IPS-NIHi11 (cell line): ENCODE measurements at places on chromosomes 1 and 21.

DNA sequence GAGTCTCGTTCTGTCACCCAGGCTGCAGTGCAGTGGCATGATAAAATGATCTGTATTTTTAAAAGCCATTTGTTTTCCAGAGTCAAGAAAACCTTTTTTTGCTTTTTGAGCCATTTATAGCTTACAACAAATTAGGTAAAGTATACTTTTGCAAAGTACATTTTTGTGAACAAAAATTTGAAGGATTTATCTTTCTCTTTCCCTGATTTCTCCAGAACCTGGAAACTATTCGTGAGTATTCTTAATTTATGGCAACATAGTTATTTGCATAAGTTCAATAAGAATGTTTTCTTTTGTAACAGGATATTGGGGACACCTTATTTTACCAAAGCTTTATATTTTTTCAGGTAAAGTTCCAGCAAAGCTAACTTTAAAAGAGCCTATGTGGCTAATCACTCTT is 37.4 kb upstream of the SLC35F3 start:
- DNase-seq: no peak

DNA sequence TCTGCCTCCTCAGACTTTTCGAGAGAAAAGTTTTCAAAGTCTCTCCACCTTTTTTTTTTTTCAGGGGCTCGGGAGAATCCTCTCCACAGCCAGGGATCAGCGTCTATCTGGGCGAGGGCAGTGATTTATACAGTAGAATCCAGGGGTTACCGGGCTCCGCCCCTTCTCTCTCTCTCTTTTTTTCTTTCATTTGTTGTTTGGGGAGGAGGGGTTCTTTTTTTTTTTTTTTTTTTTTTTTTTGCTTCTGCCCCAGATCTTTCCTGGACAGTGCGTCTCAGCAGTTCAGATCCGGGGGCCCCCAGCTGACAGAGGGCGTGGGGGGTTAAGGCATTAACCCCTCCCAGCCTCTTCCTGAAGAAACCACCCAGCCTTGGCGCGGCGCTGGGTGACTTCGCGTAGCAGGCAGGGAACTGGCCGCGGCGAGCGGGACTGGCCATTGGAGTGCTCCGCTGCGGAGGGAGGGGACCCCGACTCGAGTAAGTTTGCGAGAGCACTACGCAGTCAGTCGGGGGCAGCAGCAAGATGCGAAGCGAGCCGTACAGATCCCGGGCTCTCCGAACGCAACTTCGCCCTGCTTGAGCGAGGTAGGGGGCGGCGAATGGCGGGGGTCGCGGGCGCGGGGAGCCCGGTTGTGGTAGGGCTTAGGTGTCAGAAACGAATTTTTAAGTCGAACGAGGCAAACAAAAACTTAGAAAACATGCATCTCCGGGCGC is at the start of gene S1PR1:
Gene S1PR1, plus strand, starts transcription at position 504 of the 713 bp plus-strand sequence. CDS start 1,966 bp downstream, outside the sequence.
- DNase-seq: peak; percentile 69

- DNase-seq: no peak
These were observed 50.5 kb downstream of the CNN3 start for GRCh38 chr1:94876362-94876761.

GRCh38 chr1:3215198-3216014 is 146.4 kb downstream of the PRDM16 start:
- DNase-seq: no peak

DNA sequence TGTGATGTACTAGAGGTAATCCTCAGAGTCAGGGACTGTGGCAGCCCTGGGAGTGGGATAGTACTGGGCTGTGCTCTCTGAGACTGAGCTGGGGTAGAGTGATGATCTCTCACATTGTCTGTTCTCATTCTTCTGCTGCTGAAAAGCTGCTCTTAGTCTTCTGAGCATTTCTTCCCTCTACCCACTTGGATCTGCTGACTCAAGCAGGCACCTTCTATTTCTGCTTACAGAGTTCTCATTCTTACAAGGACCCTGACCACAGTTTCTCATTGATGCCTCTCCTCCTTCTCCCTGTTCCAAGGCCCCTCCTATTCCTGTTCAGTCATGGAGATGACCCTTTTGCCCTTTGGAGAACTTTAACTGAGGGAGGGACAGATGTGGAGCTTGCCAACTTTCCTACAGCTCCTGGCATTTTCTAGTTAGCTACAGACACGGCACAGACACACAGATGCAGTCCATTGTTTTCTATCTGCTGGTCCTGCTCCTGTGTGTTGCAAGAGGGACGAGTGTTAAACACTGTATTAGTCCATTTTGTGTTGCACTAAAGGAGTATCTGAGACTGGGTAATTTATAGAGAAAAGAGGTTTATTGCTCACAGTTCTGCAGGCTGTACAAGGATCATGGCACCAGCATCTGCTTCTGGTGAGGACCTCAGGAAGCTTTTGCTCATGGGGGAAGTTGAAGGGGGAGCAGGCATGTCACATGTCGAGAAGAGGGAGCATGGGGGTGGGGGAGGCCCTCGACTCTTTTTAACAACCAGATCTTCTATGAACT is 12.3 kb downstream of the MAPKAPK2 start:
- DNase-seq: no peak

GRCh38 chr21:42311816-42312625 is 3.2 kb downstream of the TFF3 start:
- no peak for DNase-seq

- DNase-seq: no peak
These were observed 57.9 kb upstream of the TLR5 start for GRCh38 chr1:223200903-223201302.

DNA sequence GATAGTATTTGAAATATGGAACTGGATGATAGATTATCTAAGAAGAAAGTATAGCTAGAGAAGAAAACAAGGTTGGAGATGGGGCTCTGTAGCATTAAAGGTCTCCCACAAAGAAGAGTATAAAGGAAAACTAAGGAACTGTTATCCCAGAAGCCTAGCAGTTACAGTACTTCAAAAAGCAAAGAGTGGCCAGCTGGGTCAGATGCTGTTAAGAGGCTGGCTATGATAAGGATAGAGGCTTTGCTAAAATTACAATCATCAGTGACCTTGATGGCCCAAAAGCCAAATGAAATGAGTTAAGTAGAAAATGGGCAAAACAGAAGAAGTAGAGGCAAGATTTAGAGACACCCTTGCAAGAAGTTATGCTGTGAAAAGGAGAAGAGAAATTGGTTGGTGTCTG is 25.1 kb upstream of the ANGPTL1 start:
- no peak for DNase-seq

DNA sequence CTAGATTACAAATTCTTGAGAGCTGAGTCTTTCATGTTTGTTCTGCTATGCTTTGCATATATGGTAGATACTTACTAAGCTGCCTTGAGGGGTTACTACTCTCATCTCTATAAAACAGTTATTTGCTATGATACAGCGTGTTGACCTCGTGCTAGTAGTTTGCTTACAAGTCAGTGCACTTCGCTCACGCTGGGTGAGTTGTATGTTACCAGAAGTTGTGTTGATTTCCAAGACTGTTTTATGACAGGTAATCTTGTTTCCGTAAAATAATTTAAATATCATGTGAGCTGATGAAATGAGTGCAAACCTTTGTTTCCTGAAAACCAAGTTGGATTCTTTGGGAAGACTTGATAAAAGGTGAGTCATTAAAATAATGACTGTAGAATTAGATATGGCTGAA is 7.3 kb downstream of the MRPS6 start:
- DNase-seq: no peak
